ENCODE measurements at places on chromosomes 12 and 14.
A peak's percentile ranks its signal among the peaks of the same experiment; 100 is the strongest.

DNA sequence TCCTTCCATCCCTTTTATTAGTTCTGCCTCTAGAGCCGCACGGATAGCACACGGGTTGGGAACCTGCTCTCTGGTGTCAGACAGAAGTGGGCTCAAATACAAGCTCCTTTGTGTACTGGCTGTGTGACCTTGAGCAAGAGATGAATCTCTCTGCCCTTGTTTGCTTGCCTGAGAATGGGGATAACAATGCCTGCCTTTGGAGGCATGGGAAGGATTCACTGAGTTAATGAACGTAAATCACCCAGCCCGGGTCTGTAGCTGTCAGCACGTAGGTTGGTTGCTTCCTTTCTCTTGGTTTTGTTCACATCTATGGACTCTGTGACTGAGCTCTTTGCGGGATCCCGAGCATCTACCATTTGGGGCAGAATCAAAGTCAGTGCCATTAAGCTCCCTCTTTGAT is 79.3 kb upstream of the NRXN3 start:
- DNase-seq: no peak

DNA sequence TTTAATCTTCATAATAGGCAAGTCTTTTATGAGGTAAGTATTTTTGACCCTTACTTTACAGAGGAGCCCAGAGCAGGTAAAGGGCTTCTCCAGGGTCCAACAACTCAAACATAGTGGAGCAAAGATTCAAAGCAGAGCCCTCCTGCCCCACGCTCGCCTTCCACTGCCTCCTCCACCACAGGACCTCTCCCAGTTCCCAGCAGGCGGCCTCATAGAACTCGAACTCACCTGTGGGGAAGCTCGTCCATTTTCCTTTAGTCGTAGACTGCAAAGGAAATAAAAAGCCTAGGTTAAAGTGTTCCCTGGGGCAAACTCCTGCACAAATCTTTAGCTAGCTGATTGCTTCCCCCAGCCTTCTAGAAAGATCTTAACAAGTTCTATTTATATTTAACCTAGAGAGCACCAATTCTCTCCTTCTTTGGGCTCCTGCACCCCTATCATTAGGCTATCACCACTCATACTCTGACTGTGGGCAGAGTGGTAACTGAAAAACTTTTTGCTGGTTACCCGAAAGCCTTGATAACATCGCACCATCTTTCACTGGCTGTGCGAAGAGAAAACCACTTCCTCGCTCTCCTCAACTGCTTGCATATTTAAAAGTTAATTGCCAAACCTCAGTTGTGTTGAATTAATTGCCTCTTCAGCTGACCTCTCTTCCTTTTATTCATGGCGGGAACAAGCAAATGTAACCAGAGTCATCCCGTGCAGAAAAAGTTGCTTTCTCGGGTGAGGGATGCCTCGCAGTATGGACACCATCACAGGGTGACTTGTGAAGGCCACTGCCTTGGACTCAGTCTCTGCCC is 299.6 kb downstream of the DPF3 start:
- no peak for DNase-seq

DNA sequence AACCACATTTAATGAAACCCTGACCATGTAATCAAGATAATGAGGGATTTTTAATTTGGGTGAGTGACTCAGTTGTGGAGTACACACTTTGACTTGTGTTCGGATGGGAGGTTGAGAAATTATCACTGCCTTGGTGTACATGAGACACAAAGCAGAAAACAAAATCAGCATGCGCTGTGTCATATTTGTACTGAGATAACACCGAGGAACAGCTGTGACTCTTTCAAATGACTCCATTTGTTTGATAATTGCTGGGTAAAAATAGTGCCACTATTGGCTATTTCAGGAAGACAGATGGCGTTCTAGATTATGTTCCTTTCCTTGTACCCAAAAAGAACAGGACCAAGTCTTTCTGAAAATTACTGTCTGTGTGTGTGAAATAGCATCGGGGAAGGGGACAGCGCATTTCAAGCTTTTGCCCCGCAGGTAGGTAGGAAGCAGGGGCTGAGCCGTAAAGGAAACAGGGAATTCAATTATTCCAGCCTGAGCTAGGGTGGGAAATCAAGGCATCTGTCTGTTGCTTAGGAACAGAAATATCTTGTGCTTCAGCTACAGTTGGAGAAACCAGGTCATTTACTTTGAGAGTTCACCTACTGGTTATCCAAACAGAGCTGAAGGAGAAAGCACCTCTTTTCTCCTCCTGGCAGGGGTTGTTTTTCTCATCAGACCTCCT is 114.3 kb downstream of the SNAPC1 start:
- peak; percentile 85 for DNase-seq

DNA sequence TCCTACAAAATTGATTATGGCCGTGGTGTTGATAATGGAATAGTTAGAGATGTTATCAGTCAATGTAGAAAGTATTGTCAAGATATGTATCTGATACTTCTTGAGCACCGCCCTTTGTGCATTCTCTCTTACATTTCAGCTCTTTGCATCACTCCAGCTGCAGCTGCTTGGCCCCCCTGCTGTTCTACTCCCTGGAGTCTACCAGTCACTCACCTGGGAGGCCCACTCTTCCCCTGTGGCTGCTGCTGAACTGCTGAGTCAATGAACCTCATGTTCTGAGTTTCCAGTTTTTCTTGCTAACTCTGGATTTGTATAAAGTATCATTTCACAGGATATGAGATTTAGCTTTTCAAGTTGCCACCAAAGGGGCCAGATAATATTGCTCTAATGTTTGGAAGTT is 312.8 kb upstream of the SLC16A7 start:
- DNase-seq: no peak

DNA sequence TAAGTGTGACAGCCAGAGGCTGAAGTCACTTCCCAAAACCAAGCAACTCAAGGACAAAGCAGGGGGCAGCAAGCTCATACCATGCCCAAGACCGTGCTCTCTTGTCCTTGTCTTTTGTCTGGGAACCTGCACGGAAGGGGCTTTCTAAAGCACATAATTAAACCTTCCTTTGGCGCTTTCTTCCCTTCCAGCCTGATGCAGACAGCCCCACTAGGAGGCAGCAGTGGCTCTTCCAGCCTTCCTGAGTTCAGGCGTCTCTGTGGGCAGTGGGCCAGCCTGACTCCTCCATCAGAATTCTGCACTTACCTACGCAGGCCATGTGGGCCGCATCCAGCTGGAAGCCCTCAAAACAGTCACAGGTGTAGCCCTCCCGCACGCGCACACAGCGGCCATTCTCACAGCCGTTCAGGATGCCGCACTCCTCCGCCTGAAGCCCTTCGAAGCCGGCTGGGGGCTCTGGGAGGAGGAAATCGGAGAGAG is 7.6 kb downstream of the ISCA2 start:
- DNase-seq: no peak

GRCh38 chr14:68379510-68380328 is 413.1 kb downstream of the ZFP36L1 start:
- DNase-seq: no peak

DNA sequence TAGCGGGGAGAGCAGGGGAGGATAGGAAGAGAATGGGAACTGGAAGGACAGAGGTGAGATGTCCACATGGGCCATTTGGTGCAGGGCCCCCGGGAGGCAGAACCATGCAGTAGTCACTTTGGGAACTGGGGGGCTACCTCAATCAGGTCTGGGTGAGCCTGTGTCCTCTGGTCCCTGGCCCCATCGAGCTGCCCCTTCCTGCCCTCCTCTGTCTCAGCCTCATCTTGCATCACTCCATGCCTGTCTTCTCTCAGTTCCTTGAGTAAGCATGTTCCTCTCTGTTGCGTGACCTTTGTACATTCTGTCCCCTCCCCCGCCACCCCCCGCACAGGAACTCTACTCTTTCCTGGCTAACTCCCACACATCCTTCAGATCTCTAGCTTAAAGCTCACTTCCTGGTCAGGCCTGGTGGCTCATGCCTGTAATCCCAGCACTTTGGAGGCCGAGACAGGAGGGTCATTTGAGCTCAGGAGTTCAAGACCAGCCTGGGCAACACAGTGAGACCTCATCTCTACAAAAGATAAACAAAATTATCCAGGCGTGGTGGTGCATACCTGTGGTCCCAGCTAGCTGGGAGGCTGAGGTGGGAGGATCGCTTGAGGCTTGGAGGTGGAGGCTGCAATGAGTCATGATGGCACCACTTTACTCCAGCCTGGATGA is 23.2 kb downstream of the FOS start:
- no peak for DNase-seq

- DNase-seq: no peak
Observed at GRCh38 chr12:52372216-52373154, 5.2 kb upstream of the KRT85 start.

- DNase-seq: no peak
Observed at GRCh38 chr12:112199136-112199535, 73.8 kb downstream of the TRAFD1 start.

DNA sequence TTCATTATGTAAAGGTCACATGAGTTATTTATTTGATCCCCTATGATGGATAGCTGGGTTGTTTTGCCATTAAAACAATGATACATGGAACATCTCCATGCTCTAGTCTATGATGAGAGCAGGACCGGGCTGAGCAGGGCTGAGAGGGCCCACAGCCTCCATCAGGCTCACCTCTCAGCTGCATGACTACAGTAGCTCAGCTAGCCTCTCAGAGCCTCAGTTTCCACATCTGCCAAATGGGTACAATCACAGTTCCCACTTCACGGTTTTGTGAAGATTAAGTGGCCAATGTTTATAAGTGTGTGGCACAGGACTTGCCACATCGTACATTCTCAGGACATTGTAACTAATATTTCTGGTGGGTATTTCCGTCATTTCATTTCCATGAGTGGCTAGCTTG is 19.9 kb upstream of the MYL2 start:
- no peak for DNase-seq

DNA sequence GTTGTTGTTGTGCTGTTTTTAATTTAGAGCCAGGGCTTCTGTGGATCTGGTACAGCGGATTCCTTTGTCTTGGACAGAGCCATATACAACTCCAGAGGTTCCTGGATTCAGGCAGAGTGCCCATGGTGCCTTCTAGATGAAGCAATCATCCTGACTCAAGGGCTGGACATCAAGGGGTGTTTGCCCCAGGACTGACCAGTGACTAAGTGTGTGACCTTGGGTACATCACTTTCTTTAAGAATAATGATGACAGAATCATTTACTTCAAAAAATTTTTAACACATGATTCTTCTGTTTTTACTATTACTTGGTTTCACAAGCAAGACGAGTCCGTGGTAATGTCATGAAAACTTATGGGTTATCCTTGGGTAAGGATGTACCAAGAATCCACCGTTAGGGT is 397.3 kb downstream of the ZFP36L1 start:
- no peak for DNase-seq

- DNase-seq: no peak
Observed at GRCh38 chr14:90045616-90046015, 16.2 kb upstream of the KCNK13 start.

- no peak for DNase-seq
Observed at GRCh38 chr14:94787092-94787491, 17.2 kb upstream of the GSC start.

- DNase-seq: no peak
Observed at GRCh38 chr14:105547741-105548169, 21.4 kb downstream of the TMEM121 start.

DNA sequence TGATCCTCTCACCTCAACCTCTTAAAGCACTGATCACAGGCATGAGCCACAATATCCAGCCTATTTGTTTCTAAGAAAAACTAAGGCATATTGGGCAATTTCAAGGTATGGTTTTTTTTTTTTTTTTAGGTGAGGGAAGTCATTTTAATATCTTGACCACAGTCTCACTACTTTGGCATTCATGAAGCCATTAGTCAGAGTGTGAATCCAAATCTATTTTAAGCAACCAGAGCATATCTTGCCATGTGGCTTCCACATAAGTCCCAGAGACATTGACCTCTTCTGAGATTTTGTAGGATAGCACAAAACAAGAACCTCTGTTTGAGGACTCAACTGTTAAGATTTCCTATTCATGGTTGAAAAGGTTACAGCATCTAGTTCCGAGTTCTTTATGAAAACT is 130.3 kb upstream of the RBM19 start:
- DNase-seq: no peak

DNA sequence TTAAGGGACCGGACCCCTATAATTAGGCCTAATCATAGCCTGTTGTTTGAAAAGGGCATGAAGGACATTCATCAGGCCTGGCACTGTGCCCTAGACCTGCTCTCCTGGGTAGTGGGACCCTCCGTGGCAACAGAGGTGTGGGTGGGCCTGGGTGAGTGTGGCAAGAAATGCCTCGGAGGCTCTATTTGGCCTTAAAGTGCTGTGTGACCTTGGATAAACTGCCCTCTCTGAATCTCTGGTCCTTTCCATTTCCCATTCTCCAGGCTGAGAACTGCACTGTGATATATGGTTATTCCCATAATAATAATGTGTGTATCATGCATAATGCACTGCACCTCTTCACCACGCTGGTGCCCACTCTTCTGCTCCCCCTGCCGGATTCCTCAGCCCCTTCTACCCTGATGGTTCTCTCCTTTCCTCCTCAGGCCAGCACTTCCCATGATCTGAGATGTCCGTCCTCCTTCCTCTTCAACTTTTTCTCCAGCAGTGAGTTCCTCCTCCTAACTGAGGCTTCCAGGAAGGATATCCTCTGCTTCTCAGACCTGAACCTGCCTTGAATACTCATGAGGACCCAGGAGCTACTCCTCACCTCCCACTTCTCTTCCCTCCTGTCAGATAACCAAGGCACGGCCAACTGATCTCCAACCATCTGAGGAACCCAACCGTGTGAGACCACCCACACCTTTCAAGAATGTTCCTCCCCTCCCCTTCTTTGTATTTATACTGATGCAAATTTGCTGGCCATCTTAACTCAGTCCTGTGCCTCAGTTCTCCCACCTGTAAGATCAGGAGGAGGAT is 111.0 kb upstream of the PZP start:
- DNase-seq: no peak

DNA sequence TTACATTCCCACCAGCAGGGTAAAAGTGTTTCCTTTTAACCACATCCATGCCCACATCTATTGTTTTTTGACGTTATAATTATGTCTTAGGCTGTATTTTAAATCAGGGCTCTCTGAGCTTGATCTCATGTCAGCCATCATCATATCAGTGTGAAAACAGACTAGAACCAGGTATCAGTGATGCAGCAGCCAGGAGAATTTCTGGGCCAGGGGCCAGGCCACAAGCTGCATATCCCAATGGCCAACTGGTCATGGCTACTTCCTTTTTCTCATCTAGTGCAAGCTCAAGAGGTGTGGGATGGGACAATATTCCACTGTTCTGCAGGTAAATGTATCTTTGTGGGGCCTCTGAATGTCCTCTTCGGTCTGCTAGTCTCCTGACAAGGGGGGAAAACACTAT is 125.1 kb downstream of the CRADD start:
- no peak for DNase-seq

DNA sequence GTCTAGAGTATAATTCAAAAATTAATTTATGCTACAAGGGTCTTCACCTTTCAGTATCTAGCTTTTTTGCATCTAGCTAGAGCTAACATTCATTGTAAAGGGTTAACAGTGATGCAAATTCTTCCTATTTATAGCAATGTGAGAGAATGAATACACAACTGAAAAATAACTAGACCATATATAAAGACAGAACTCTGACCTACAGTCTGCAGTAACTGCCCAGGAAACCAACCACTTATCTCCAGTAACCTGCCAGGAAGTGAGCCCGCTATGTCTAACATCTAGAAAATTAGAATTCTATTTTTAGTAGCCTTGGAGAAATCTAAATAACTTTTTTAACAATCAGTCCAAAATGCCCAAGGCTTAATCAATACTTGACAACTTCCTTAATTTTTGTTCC is 1021.9 kb downstream of the LRFN5 start:
- no peak for DNase-seq

- DNase-seq: no peak
Observed at GRCh38 chr14:33386140-33386539, 447.5 kb downstream of the NPAS3 start.

- DNase-seq: no peak
Observed at GRCh38 chr12:113088037-113088436, 31.5 kb downstream of the DTX1 start.

All from cerebellar nuclear complex (tissue), 1 donor.